Right cardiac atrium (tissue), 5 donors: ENCODE measurements at places on chromosomes 16 and 17. TPM values are rescaled to one million over a fixed set of nuclear protein-coding genes. Genes with fewer than 3 reads are reported as not detected.
A peak's percentile ranks its signal among the peaks of the same experiment; 100 is the strongest.

DNA sequence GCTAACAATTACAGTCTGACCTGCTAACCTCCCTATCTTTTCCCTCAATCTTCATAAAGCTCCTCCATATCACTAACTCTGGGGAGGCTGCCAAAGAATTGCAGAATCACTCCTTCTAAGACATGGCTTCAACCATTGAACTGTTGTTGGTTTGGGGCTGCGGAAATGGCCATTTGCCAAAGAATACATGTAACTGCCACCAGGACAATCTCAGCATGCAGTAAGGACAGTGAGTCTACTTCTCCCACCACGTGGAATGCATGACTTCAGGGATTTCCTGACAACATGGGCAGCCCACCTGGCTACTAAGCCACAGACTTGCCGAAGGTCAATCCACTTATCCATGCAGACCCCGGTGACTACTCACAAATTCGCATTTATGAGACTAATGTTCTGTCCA is 104.3 kb upstream of the NUDT7 start:
- no peak for DNase-seq

DNA sequence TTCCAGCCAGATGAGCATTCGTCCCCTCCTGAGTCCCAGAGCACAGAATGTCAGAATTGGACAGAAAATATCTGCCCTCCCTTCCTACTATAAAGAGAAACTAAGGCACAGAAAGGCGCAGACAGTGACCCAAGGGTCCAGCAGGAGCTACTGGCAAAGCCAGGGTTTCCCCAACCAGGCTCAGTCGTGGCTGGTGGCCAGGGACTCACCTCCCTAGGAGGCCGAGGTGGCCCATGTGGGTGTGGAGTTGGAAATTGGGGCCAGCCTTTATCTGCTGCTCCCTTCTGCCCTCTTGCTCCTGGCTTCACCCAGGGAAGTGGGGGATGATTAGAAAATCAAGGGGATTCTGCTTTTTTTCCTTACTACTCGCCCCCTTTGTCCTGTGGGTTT is 1.1 kb downstream of the DRC7 start:
- no peak for DNase-seq

GRCh38 chr17:73331060-73331459 is 19.3 kb upstream of the CDC42EP4 start:
- DNase-seq: no peak

DNA sequence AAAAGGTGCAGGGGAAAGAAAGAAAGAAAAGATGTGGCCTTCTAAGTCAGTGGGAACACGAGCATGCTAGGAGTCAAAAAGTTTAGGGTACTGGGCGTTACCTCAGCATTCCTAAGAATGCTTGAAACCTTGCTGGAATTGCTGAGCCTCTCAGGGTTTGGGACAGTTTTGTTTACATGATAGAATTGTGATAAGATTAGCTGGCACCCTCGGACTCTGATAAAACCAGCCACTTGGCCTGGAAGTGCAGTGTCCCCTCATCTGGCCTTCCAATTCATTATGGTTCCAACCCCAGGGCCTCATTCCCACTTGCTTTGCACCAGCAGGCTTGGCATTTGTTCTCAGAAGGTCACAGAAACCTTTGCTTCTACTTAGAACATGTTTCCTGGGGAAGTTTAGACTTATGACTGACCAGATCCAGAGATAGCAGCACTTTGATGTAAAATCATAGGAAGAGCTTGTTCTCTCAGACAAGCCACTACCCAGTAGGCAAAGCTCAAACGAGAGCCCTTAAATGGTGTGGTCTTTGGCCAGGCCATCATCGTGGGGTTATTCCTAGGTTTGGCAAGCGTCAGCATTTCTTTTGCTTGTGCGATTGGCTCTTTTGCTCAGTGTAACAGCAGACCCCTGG is 8.0 kb downstream of the SGF29 start:
- no peak for DNase-seq

- no peak for DNase-seq
Measured at GRCh38 chr16:86578061-86578599, at the start of gene FOXL1. TSS of gene FOXL1 (plus strand) at chr16:86578549. CDS start at chr16:86578724, 175 bp downstream.

- DNase-seq: peak; percentile 72
Measured at GRCh38 chr16:19114359-19115147, 789 bp downstream of the ITPRIPL2 start.

The TPPP3 gene
- 42.0 TPM for total RNA-seq

The CDC42EP4 gene
- 28.1 TPM for total RNA-seq

The SPATA32 gene
- total RNA-seq: not detected
